Hematopoietic multipotent progenitor cell treated with erythropoietin and hydrocortisone succinate and interleukin-3 and kit ligand, for 4 days (in vitro differentiated cells): ENCODE measurements at places on chromosomes 4 and X.

DNA sequence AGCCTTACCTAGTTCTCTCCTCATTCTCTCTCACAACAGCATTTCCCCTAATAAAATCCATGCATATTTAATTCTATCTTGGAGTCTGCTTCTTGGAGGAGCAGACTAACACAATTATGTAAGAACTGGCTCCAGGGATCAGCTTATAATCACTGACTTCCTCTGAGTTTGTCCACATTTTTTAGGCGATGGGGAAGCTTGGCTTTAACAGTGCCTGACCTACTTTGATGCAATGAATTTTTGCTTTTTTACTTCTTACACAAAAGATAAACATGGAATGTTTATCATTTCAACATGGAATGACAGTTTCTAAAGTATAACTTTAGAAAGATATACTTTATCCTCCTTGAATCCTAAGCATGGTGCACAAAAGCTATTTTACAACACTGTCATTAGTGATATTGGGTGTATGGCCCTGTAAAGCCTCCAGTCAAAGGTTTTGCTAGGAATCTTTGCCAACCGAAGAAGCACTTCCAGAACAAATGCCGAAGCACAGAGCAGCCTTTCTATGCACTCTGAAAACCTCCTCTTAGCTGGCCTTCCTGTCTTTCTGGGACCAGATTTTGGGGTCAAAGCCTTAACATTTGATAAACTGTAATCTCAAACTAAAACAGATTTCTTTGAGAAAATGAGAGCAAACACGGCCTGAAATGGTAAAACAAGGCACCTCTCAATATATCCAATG lies 736 bp downstream of the BDH2 start:
- no peak for DNase-seq

DNA sequence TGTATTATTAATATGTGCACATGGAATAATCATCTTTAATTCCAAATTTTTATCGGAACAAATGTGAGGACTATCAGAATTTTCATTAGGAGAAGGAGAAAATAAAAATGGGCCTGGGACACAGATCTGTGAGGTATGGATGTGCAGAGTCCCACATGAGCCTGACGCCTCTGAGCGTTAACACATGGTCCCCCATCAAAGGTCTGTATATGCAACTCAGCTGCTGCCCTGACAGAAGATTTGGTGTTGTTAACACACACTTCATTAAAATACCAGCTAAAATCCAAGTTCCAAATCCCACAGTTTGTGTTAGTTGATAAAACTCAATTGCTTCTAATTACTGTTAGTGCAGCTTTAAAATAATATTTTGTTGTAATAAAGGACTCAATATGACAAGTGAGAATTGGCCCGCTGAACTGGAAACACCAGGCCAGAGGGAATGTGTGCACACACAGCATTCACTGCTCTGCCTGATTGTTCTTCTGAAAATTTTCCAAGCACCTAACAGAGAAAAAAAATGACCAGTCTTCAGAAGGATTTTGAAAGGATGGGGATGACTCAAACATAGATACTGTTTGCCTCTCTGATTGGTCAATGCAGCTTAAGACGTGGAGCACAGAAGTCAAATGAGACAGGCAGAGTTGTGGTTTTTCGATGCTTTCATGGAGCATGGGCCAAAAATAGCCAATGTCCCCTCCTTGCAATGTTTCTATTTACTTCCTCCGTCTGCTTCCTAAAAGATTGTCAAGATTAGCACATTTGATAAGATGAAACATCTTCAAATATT lies 266.6 kb downstream of the NKX6-1 start:
- no peak for DNase-seq

DNA sequence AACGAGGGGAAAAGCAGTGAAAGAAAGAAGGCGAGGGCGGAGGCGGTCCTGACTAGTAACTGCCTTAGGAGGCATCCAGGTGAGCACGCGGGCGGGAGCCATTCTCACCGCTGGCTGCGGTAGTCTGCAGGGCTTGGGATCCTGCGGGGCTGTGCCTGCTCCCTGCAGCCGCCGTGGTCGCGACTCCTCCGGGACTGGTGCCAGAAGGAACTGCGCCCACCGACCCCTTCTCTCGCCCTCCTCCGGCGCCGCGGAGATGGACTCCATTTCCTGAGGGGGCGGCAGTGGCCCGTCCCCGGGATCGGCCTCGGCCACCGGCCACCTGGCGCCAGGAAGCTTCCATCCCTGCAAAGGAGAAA lies 543 bp downstream of the NFXL1 start:
- peak; percentile 42 for DNase-seq

- no peak for DNase-seq
These were observed 1025.5 kb downstream of the STIM2 start for GRCh38 chr4:27886120-27886519.

DNA sequence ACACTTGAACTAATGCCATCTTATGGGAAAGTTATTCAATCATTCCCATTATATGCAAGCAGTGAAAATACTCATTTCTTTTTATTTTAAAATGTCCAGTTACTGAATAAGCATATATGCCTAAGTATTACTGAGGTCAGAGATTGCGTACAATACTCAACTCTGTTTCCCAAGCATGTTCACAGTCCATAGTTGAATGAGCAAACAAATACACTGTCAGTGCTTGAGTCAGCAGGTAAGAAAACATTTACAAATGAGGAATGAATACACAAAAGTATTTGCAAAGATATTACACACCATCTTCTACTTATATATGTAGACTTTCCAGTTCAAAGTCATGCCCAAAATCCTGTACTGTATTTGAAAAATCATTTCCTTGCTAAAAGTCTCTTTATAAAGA lies 74.1 kb downstream of the TSPAN5 start:
- DNase-seq: no peak

- no peak for DNase-seq
These were observed 911.3 kb upstream of the LCORL start for GRCh38 chr4:18932730-18933339.

GRCh38 chr4:74950200-74950599 lies 17.3 kb downstream of the PARM1 start:
- DNase-seq: no peak

- peak; percentile 94 for DNase-seq
These were observed 28.2 kb downstream of the SULT1E1 start for GRCh38 chr4:69831646-69832325.

GRCh38 chr4:85963231-85963630 lies 396.6 kb downstream of the MAPK10 start:
- no peak for DNase-seq

DNA sequence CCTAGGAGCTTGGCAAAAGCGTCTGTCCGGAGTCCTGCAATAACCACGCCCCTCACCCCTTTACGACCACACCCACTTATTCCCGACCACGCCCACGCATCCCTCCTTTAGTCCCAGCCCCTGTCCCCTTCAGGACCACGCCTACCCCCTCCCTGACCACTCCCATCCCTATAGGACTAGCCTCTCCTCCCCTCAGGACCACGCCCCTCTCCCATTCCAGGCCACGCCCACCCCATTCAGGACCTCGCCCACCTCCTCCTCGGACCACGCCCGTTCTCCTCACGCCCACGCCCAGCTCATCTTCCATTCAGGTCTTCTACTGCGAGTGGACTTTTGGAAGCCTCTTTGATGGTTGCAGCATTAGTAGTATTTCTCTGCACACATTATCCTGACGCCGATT lies 131.2 kb upstream of the STX18 start:
- DNase-seq: peak; percentile 58

GRCh38 chr4:67250131-67250896 lies 295.0 kb downstream of the CENPC start:
- DNase-seq: peak; percentile 9

GRCh38 chrX:17923546-17923945 lies 62.4 kb upstream of the RAI2 start:
- peak; percentile 17 for DNase-seq

GRCh38 chr4:97386969-97387368 lies 756.3 kb downstream of the STPG2 start:
- no peak for DNase-seq

- no peak for DNase-seq
These were observed 65.7 kb downstream of the TMEM154 start for GRCh38 chr4:152613841-152614721.

- DNase-seq: no peak
These were observed 7.9 kb upstream of the PSAPL1 start for GRCh38 chr4:7442574-7443162.

DNA sequence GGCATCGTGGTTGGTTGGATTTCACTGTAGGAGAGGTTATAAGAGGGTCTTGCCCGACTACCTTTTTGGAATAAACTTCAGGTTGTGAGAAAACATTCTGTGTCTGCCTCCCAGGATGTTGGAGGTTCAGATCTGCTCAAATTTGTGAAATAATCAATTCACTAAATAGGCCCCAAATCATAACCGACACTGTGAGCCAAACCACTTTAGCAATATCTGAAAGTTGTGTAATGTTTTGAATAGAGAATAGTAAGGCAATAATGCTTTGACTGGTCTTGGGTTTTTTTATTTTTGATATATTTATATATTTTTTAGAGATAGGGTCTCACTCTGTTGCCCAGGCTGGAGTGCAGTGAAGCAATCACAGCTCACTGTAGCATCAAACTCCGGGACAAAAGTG lies 131.2 kb downstream of the GLRA3 start:
- DNase-seq: no peak

DNA sequence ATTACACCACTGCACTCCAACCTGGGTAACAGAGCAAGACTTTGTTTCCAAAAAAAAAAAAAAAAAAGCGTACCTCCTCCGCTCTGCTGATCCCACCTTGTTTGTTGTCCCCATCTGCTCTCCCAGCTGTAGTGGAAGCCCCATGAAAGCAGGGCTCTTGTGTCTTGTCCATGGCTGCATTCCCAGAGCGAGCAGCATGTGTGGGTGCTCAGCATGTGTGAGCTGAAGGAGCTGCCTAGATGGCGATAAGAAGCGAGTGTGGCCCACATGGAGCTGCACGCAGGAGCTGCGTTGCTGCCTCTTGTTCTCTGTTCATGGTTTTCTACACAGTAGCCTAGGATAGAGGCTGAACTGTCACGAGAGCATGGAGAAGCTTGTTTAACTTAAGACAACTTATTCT lies 12.4 kb downstream of the NSD2 start:
- no peak for DNase-seq

GRCh38 chr4:6608758-6609414 lies 31.6 kb upstream of the MRFAP1 start:
- peak; percentile 14 for DNase-seq
